OCI-LY7 (cell line): ENCODE measurements at places on chromosomes 3 and 15.

DNA sequence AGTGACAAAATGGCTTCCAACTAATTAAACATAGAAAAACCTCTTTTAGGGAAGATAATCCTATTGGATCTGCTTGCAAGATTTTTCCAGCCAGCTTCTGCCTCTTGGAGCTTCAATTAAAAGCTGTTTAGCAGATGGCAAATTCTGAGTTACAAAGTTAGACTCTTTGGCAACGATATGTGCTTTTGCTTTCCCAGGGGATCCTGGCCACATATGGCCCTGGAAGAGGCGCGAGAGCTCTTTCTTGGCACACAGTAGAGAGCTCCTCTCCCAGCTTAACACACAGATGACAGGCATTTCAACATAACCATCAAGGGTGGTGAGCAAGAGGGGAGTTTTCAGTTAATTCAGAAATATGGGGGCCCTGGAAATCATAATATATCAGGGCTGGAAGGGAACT is 41.6 kb upstream of the GALNT15 start:
- no peak for DNase-seq

- DNase-seq = no peak
These were observed 86.5 kb downstream of the IGSF11 start for GRCh38 chr3:118948146-118948545.

GRCh38 chr3:123405021-123405420 is 43.9 kb downstream of the ADCY5 start:
- no peak for DNase-seq

DNA sequence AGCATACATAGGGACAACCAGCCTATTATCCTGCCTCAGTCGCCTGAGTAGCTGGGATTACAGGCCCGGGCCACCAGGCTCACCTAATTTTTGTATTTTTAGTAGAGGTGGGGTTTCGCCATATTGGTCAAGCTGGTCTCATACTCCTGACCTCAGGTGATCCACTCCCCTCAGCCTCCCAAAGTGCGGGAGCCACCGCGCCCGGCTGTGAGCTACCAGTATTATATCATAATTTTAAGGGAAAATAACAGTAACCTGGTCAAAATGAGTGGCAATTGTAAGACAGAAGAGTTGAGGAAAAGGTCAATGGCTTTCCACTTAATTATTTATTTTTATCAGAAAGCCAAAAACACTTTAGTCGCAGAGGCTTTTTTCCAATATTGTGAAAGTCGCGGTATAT is 652.6 kb upstream of the BCHE start:
- DNase-seq = no peak

DNA sequence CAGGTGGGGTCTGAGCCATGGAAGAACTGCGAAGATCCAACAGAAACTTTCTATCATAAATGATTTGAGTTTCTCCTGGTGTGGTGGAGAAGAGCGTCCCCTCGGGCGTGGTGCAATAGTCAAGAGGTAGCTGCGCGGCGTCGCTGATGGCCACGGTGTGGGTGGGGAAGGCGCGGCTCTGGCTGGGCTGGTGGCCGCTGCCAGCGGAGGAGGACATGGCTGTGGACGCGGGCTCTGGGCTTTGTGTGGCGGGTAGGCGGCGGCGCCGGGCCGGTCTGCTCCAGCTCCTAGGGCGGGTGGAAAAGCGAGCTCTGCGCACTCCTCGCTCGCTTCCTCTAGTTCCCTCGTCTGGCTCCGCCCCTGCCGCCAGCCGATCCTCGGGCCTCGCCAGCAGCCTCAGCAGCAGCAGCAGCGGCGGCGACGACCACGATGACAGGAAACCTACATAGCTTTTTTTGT is 5.9 kb downstream of the STARD9 start:
- peak; percentile 73 for DNase-seq

GRCh38 chr3:56124546-56124945 is 343.7 kb downstream of the ERC2 start:
- DNase-seq = no peak

GRCh38 chr3:70273492-70273891 is 38.9 kb downstream of the MDFIC2 start:
- DNase-seq = no peak

- DNase-seq = no peak
These were observed 348.1 kb upstream of the DCBLD2 start for GRCh38 chr3:99249627-99250026.

GRCh38 chr3:129442947-129443346 is 2.9 kb downstream of the IFT122 start:
- no peak for DNase-seq

- DNase-seq = no peak
These were observed at the start of gene MYO5C for GRCh38 chr15:52295421-52296001. MYO5C (minus strand) TSS chr15:52295804; CDS start chr15:52295636, 168 bp downstream.

GRCh38 chr3:10370429-10370828 is 49.5 kb upstream of the SEC13 start:
- no peak for DNase-seq

DNA sequence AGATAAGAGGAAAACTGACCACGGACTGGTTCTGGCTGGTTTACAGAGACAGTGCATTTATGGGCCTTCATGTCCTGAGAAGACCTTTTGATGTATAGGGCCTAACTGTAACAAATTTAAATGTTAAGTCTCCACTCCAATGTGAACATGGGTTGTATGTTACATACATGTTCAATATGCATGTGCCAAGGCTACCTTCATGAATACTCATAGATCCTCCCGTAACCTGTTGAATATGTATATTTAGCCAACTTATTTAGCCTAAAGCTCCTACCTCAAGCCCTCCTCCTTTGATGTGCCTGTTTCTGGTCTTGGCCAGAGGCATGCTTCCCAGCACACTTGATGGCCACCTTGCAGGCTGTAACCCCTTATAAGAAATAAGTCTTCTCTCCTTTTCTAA is at the start of gene OR5H2:
Gene OR5H2 (plus strand): TSS at position 301 of the 400 bp plus-strand sequence. CDS start 398 bp downstream, outside the sequence.
- DNase-seq = no peak

GRCh38 chr3:129316248-129317013 is 37.8 kb downstream of the HMCES start:
- DNase-seq = peak; percentile 86

- no peak for DNase-seq
These were observed 77.8 kb downstream of the PDZRN3 start for GRCh38 chr3:73546961-73547360.

DNA sequence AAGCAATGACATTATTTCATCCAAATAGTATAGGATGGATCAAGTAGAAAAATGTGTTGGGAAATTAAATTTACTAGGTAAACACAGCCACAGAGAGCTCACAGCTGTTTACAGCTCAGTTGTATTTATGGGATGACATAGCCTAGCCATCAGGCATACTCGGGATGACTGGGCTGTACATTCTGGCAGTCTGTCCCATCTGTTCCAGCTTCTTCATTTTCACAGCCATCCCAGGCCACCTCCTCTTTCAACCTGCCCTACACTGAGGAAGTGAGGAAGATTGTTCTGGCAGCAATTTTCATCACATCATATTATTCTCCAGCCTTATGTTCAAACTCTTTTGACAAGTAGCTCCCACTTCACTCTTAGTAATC is 98.4 kb upstream of the PFN2 start:
- DNase-seq = no peak
